Cortex of kidney (tissue), 1 donor: ENCODE measurements at places on chromosomes 6 and 20.

DNA sequence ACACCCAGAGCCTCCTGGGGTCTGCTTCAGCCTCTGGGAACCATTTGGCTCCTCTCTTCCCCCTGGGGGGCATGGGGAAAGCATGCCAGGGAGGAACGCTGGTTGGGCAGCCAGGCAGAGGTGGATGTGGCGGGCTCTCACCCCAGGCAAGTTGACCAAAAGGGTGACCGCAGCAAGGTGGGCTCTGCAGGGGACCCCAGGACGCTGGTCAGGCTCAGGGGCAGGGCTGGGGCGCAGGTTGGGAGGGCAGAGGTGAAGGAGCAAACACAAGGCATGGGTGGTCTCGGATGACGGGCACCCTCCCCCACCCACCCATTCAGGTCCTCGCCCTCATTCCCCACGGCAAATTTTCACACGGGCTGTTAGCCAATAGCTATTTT lies 30.2 kb upstream of the MRGBP start:
- no peak for DNase-seq

- no peak for DNase-seq
Observed at GRCh38 chr20:35010405-35011192, 54.9 kb downstream of the MYH7B start.

DNA sequence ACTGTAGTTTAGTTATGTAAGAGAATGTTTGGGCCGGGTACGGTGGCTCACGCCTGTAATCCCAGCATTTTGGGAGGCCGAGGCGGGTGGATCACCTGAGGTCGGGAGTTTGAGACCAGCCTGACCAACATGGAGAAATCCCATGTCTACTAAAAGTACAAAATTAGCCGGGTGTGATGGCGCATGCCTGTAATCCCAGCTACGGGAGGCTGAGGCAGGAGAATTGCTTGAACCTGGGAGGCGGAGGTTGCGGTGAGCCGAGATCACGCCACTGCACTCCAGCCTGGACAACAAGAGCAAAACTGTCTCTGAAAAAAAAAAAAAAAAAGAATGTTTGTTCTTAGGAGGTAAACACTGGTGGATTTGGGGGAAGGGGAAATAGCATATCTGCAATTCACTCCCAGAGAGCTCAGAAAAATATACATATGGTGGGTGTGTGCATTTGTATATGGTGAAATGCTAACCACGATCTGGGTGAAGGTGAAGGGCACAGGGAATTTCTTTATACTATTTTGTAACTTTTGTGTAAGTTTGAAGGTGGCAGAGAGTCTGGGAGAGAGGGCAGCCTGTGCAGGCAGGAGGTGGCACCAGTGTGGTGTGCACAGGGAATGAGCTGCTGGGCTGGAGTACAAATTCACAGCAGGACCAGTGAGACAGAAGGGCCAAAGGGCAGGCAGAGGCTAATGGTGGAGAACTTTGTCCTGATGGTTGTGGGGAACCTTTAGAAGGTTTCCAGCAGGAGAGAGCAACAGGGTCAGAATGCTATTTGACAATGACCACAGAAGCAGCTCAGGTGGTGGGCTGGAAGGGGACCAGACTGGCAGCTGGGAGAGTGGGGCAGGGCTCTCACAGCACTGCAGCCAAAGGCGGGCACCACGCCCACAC lies 42.4 kb downstream of the SSR1 start:
- DNase-seq = no peak

GRCh38 chr20:17700637-17701036 lies 871 bp downstream of the BANF2 start:
- DNase-seq = no peak

DNA sequence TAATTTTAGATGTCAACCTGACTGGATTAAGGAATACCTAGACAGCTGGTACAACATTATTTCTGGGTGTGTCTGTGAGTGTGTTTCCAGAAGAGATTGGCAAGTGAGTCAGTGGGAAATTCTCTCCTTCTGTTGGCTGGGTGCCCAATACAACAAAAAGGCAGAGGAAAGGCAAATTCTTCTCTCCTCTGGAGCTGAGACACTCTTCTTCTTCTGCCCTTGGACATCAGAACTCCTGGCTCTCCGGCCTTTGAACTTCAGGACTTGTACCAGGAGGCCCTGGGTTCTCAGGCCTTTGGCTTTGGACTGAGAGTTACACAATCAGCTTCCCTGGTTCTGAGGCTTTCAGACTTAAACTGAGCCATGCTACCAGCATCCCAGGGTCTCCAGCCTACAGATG lies 7.8 kb upstream of the BTN3A1 start:
- DNase-seq = no peak

- DNase-seq = no peak
Observed at GRCh38 chr6:119612176-119612891, 262.8 kb upstream of the MAN1A1 start.

- no peak for DNase-seq
Observed at GRCh38 chr20:33859157-33859695, 48.1 kb downstream of the CHMP4B start.

DNA sequence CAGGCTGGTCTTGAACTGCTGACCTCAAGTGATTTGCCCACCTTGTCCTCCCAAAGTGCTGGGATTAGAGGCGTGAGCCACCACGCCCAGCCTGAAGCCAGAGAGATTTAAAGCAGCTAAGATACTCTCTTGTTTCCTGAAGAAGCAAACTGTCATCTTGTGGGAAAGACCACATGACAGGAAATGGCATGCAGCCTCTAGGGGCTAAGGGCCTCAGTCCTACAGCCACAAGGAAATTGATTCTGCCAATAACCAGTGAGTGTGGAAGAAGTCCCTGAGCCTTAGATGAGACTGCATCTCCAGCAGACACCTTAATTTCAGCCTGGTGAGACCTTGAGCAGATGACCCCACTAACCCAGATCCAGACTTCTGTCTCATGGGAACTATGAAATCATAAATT lies 40.9 kb downstream of the KIZ start:
- no peak for DNase-seq

DNA sequence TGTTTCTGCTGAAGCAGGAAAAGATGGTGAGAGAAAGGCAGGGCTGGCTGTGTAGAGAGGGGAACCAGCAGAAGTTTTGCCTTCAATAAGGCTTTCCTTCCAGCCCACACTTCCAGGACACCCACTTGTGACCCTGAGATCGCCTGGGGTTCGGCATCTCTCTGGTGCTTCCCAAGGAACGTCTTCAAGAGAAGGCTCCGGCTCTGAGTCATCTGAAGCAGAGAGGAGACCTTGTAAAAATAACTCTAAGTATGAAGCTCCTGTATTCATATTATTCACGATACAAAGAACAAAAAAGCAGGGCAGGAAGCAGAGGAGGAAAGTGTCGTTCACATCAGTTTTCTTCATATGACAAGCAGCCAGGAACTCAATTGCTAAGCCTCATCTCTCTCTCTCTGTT lies 95.4 kb upstream of the MRPS10 start:
- no peak for DNase-seq

DNA sequence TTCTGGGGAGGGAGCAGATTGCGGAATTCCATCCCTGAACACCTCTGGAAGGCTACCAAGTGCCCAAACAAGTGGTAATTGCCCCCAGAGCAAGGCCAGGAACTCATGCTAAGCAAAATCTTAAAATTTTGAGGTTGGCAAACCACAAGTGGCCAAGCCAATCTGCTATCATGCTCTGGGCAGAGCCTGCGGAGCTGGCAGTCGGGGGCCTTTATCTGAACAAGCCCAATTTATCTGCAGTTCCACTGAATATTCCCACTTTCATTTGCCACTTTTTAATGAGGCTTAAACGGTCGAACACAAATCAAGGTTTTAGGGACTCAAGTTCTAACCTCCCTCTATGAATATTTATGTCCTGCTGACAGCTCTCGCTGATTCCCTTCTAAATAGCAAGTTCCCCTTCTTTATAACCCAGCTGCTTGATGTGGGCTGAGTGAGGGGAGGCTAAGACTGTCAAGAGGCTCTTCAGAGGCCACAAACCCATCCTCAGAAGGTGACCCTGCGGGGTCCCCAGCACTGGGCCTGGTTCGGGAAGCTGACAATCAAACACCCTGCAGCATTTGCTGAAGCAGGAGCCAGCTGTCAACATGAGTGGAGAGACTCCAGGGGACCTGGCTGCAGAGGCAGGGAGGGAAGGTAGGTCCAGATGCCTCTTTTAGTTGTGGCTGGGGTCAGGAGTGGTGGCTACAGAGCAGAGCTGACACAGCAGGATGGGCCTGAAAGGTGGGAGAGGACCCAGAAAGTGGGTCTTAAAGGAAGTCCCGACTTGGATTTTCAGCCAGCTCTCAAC lies 11.9 kb downstream of the CCDC167 start:
- DNase-seq = no peak

DNA sequence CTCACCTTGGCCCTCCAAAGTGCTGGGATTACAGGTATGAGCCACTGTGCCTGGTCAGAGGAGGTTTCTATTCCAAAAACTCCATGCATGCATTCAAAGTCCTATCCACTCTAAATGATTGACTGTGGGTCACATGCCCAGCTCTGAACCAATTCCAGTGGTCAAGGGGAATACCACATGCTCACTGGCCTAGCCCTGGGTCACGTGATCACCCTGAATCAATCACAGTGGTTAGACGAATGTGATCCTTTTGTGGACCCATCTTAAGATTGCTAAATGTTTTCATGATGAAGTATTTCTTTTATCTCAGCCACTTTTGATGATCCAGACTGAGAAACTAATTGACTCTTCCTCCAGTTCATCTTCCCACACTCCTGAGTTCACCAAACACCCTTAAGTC lies 475.8 kb downstream of the PREX1 start:
- DNase-seq = no peak

DNA sequence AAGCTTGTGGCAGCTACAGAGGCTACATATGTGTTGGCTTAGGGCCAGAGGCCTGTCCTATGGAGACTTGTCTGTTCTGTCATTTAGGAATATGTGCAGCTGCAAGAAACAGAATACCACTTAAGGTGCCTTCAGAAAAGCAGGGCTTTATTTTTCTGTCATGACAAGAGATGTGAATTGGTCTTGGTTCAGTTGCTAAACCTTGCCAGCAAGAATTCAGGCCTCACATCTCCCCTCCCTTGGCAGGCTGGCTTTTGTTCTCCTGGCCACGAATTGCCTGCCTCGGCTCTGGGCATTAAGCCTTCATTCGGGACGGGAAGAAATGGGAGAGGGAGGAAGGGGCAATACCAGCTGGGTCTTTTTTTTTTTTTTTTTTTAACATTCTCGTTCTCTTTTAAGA lies 82.4 kb upstream of the TGM3 start:
- no peak for DNase-seq

GRCh38 chr6:112990971-112991370 lies 643.8 kb downstream of the RFPL4B start:
- no peak for DNase-seq

DNA sequence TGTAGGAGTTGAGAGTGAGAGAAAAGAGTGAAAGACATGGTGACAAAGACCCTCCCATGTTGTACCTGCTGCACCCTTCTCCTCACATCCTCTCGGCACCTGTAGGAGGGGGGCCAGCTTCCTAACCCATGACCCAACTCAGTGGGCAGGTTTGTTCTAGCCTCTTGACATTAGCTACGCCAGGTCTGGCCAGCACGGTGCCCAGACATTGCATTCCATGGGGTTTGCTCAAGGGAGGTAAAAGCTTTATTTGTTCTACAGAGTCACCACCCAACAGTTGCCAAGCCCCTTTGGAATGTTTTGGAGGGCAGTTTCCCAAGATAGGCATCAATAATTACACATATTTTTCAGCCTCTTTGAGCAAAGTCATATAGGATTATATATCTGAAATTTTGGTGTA lies 22.7 kb upstream of the TGM6 start:
- DNase-seq = no peak

DNA sequence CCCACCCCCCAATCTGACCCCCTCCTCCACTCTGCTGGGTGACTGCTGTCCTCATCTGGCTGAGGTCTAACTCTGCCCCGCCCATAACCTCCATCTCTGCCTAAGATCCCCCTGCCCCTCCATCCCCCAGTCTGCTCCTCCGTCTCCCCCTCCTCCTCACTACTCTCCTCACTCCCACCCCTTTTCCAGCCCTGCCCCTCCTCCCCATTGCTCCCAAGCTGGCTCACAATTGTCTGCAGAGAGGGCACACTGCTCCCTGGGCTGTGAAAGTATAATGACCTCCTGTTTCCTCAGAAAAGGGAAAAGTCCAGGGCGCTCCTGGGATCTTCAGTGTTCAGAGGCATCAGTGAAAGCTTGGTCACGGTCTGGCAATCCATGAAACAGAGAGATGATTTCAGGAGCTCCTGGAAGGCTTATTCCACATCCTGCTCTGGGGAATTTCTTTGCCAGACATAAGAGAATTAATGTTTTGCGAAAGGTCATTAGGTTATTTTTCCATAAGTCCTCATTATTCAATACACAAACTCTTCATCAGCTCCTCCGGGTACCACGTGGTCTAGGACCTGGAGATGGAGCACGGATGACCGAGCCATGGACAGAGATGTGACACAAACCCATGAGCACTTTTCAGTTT lies 21.5 kb downstream of the CST5 start:
- no peak for DNase-seq

GRCh38 chr6:44514085-44514484 lies 126.6 kb downstream of the CDC5L start:
- no peak for DNase-seq

- no peak for DNase-seq
Observed at GRCh38 chr20:62208795-62209755, 11.0 kb downstream of the HRH3 start.

DNA sequence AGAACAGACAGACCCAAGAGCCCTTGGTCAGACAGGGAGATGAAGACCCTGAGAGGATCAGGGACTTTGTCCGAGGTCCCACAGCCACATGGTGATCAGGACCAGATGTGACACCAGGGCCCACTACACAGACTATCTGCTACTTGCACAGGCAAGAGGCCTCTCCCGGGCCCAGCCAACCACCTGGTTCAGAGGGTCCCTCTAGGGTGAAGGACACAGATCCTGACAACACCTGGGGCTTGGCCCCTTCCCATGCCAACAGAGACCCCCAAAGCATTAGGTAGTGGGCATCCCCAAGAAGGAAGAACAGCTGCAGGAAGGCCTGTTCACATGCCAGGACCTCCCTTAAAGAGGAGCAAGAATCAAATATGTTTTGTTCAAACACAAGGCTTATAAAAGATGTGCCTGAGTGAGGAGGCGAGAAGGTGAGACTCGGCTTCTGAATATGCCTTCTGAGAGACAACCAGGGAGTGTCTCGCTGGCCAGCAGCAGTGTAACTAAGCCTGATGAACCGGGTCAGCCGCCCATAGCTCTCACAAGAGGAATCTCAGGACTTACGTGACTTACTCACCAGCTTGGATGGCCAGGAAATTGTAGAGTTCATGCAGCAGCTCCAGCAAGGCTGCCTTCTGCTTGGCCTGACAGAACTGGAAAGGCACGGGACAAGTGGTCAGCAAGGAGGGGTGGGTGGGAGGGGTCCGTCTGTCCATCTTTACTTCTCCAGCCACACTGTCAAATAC lies 5.0 kb downstream of the LEMD2 start:
- DNase-seq = no peak
